A549 treated with CpdA at 1 μM for 4 hours (cell line): ENCODE measurements at places on chromosomes 1 and 21. TPM values are rescaled to one million over a fixed set of nuclear protein-coding genes. Genes with fewer than 3 reads are reported as not detected.

Gene SAMD11
- total RNA-seq: 14.4 to 35.3 TPM (median 31.0 TPM) in 5 replicates

Gene CRYAA
- total RNA-seq: not detected in 5 replicates

Gene CAPZA1
- 58.0 to 85.4 TPM (median 63.1 TPM) in 5 replicates for total RNA-seq

Gene REN
- total RNA-seq: not detected in 5 replicates

Gene TACSTD2
- not detected in 5 replicates for total RNA-seq

Gene C4BPA
- 0.44 to 1.5 TPM (median 0.59 TPM) in 5 replicates for total RNA-seq

Gene ERO1B
- total RNA-seq: 3.2 to 4.1 TPM (median 3.4 TPM) in 5 replicates

Gene RIPPLY3
- 0.56 to 0.73 TPM (median 0.66 TPM) in 5 replicates for total RNA-seq

Gene APCS
- total RNA-seq: not detected in 5 replicates

Gene FHAD1
- 0.46 to 0.78 TPM (median 0.69 TPM) in 5 replicates for total RNA-seq

Gene EFNA3
- 2.3 to 5.0 TPM (median 4.7 TPM) in 5 replicates for total RNA-seq
